ENCODE measurements at places on chromosomes 12 and 14.

GRCh38 chr12:77016606-77017005, 48.8 kb downstream of the E2F7 start:
- no peak for DNase-seq

- DNase-seq: no peak
Measured at GRCh38 chr14:93789228-93790130, 1.2 kb upstream of the PRIMA1 start.

GRCh38 chr12:91628656-91629055, 446.0 kb upstream of the DCN start:
- DNase-seq: no peak

GRCh38 chr12:27645671-27646070, 50.6 kb upstream of the REP15 start:
- no peak for DNase-seq

- peak; percentile 68 for DNase-seq
Measured at GRCh38 chr12:40224439-40225291, at the start of gene LRRK2. Gene LRRK2, plus strand, starts transcription at chr12:40224997. Its CDS starts 135 bp downstream, at chr12:40225132.

DNA sequence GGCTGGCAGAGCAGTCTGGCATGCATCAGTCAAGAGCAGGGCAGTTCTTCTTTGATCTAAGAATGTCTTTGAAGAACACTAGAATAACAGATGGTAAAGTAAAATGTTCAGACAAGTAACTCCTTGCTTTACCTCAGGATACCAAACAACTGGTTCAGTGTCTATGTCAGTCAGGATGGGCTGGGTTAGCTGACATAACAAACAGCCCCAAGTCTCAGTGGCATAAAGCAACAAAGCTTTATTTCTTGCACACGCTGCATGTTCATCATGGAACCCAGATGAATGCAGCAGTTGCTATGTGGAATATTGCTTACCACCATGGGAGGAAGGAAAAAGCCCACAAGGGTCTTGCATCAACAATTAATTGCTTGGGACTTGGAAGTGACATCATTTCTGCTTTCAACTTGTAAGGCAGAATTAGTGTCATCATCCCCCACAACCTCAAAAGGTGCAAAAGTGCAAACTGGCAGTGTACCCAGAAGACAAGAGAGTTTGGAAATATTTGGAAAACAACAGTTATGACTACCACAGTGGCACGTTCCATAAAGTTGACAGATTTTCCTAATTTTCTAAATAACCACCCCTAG, 21.2 kb downstream of the GPRC5D start:
- DNase-seq: no peak

DNA sequence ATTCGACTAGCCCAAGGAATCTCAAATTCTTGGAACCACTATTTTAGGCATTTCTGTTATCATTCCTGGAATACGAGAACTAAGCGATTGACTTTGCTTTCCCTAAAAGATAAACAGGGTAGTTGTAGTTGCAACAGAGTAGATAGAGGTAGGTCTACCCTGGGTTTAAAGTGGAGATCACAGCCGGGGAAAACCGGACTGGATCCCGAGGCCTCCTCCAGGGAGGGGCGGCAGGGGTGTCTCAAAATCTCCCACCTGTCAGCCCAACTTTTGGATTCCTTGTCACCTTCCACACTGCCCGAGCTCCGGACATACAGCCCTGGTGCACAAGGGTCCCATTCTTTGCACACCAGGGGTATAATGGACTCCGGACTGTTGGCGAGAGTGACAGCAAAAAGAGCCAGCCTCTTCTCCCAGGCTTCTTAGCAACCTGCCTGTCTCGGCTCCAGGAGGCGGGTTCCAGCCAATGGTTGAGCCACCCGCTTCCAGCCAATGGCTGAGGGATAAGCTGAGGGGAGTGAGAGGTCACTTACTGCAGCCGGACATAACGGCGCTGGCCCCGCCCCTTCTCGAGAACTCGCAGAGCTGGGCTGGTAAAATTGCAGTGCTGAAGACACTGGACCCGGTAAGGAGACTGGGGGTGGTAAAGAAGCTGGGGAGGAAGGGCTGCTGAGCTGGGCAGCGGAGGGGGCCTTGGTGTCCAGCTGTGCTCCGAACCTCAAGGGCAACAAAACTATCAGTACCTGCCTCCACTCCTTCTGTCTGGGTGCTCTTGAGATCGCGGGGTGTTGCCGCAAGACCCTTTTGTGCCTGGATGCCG, at the start of gene SUOX:
Gene SUOX, plus strand, starts transcription at position 562 of the 820 bp plus-strand sequence. CDS start 4,946 bp downstream, outside the sequence.
- DNase-seq: peak; percentile 93

DNA sequence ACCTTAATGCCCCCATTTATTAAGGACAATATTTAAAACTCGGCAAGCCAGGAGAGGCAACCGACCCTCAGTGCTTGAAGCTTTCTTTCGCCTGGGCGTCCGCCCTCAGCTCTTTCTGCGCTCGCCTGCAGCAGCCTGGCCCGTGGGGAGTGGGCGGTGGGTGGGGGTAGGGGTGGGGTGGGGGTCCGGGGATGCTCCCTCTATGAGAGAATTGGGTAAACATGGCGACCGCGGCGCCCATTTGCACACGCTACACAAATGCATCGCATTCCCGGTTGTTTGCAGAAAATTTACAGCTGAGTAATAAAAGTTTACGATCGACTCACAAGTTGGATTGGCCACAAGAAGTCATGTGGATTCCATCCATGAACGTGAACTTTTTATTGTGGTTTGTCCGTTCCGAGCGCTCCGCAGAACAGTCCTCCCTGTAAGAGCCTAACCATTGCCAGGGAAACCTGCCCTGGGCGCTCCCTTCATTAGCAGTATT, 7.7 kb downstream of the HOXC8 start:
- DNase-seq: peak; percentile 19

DNA sequence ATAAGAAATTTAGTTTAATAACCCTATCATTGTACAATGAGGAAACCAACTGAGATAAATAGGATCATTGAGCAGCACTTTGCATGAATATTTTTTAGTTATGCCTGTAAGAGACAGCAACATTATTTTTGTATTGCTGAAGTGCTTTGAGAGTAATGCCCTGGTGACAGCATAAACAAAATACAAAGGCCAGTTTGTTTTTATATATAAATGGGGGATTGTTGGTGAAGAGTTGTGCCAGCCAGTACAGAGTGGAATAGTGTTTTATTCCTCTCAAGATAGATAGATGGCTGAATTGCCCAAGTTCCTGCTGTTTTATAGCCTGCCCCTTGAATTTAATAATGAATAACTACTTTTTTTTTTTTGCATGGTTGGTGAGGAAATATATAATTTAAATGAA, 101.8 kb downstream of the CNTN1 start:
- no peak for DNase-seq

DNA sequence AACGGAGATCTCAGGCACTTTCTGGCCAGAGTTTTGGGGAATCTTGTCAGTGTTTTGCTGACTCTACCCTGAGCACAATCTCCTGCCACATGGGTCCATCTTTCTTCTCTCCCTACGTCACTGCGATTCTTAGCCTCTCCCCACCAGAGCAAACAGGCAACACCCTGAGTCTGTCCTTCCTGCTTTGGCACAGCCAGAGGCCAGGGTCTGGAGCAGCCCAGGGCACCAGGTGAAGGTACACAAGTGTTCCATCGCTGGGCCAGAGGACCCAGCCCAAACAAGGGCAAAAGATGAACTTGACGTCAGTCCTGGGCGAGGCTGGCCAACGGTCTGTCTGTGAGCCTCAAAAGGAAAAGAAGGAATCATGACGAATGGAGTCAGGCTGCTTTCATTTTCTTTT, 12.7 kb upstream of the CCDC177 start:
- DNase-seq: no peak

- DNase-seq: no peak
Measured at GRCh38 chr14:33404964-33405574, 466.4 kb downstream of the NPAS3 start.

- DNase-seq: no peak
Measured at GRCh38 chr14:71552809-71553208, 379.4 kb upstream of the RGS6 start.

DNA sequence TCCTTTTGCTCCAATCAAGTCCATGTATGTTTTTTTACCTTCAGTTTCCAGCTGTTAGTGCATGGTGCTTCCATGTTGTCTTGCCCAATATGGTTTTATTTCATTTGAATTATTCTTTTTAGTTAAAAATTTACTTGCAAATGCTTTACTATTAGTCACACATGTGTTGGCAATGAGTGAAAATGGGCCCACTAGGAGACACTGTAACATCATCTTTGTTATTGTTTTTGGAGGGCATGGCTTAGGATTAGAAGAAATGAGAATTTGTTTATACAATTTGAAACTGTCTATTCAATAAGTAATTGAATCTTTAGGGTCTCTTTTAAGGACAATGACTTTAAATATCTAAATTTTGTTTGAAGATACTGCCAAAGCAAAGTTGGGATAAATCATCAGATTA, 133.7 kb downstream of the BRMS1L start:
- DNase-seq: no peak

DNA sequence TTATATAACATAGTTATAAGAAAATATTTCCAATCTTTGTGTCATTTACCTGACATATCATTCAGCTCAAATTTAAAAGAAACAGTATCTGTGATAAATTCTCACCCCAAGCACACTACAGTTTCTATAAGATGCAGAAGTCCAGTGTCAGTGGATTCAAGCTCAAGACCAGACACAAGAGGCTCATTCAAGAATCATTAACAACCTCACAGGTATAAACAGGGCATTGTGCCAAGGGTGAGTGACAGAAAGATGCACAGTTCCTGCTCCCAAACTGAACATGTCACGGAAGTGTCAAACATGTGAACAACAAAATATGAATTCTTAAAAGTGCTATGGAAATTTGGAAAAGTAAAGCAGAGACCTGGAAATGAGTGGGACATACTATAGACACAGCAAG, 12.8 kb downstream of the ATP2B1 start:
- DNase-seq: no peak

GRCh38 chr12:3962631-3963483, 89.7 kb upstream of the PARP11 start:
- no peak for DNase-seq

GRCh38 chr12:93318720-93319522, 58.8 kb upstream of the NUDT4 start:
- DNase-seq: peak; percentile 45

DNA sequence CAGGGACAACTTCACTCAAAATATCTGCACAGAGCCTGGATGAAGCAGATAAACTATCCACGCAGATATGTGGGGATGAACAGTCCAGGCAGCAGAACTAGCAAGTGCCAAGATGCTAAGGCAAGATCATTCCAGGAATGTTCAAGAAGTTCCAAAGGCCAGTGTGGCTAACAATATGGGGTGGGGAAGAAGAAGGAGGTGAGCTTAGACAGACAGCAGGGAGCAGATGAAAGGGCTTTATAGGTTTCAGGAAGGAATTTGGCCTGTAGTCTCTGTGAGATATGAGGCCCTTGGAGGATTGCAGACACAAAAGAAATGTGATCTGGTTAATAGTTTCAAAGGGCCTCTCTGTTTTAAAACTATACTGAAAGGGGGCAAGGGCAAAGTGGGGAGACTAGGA, 63.5 kb upstream of the PPM1H start:
- no peak for DNase-seq

DNA sequence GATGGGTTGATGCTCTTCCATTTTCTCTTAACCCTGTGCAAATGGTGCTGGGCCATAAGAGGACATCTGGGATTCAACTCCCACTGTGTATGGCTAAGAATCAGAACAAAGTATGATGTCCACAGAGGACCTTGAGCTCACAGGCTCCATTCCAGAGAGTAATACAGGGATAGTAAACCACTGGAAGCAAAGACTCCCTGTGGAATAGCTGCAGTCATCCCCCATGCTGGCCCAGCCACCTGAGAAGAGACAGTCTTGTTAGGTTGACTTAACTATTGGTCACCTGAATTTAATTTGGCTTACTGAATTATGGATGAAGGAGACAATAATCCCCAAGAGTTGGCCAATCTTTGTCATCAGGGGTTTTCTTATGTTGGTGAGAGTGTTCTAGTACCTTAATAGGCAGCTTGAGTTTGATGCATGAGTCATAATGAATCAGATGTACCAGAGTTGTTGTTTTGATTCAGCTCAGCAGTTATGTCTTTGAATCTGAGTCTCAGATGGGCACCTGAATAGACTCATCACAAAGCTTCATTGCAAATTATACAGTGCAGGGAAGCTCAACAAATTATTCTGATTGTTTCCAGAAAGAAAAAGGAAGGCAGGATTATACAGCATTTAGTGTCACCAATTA, 122.7 kb downstream of the SSPN start:
- DNase-seq: no peak

GRCh38 chr14:100296106-100296651, 10.1 kb downstream of the SLC25A29 start:
- no peak for DNase-seq

- DNase-seq: no peak
Measured at GRCh38 chr14:57501039-57501557, 7.4 kb upstream of the CCDC198 start.

DNA sequence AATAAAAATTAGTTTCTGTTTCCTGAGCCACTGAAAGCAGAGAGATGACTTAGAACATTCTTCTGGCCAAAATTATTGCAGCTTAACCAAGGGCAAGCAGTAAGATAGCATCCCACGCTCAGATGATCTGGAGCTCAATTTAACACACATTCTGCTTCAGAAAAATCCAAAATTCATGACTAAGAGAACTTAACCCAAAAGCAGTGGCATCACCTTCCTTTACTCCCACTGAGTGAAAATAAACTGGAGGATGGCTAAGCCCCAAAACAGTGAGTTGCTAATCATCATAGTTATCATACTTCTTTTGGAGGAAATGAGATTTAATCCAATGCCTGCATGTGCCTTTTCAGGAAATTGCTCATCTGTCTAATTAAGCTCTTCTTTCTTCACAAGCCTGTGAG, 195.4 kb downstream of the DUSP6 start:
- no peak for DNase-seq

DNA sequence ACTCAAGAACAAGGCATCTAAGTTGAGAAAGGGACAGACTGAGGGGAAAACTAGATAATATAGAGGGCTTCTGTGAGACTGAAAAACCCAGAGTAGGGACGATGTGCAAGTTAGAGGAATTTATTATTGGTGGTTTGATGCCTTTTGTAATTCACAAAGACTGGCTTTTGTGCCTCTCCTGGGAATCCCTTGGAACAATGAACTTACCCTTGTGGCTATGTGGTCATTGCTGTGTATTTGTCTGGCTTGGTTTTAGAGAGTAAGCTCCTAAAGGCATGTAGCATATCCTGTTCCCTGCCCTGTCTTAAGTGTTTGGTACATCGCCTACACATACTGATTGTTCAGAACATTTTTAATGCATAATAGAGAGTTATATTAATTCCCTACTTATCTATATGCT, 26.6 kb downstream of the DCN start:
- no peak for DNase-seq

DNA sequence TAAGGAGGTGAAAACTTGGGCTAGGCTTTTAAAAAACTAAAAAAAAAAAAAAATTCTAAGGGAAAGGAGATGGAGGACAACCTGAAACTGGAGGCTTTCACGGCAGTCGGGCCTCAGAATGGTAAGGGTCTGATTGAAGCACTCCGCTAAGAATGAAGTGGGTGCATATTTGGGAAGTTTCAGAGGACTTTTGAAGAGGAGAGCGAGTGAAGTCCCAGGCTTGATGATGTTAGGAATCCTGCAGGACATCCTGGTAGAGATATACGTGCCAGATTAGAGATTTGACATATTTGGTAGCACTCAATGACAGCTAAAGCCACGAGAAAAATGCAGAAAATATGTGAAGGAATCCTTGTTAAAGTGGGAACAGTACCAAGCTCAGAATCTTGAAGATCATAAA, 186.2 kb downstream of the SNAPC1 start:
- DNase-seq: no peak
